ENCODE measurements at places on chromosomes 5 and 9.

DNA sequence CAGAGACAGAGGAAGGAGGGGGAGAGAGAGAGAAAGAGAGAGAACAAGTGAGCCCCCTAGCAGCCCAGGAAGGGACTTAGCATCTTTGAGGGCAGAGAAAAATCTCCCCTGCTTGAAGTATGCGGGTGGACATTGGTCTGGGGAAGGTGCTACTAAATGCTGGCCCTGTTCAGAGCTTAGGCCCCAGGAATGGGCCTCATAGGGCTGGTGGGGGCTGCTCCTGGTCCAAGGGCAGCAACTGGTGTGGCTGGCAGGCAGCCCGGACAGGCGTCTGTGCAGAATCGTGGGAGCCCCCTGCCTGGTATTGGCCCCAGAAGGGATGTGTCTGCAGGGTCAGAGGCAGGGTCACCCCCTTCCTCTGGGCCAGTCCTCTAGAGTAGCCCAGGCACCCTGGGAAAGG, 47.8 kb upstream of the SUSD3 start:
- DNase-seq: no peak
- H3K36me3 ChIP-seq: peaks cover 75% of the 10 kb centered on the region
- H3K27me3 ChIP-seq: no peaks in the 10 kb centered on the region
- H3K4me1 ChIP-seq: peaks cover 2% of the 10 kb centered on the region
- H3K27ac ChIP-seq: no peak overlapping the region

GRCh38 chr9:78213712-78214111, 22.2 kb upstream of the CEP78 start:
- H3K36me3 ChIP-seq: no peaks in the 10 kb centered on the region
- H3K4me1 ChIP-seq: peaks cover 19% of the 10 kb centered on the region
- H3K27ac ChIP-seq: no peak overlapping the region
- no peak for DNase-seq

- no peak within 1 kb of the TSS for H3K27ac ChIP-seq
- no peaks in the 10 kb centered on the region for H3K36me3 ChIP-seq
- peaks cover 2% of the 10 kb centered on the region for H3K27me3 ChIP-seq
- no peaks in the 10 kb centered on the region for H3K4me1 ChIP-seq
- no peak for DNase-seq
- H3K4me3 ChIP-seq: no peak within 1 kb of the TSS
Observed at GRCh38 chr5:140840978-140841962, at the start of gene PCDHA8. PCDHA8 (plus strand) TSS chr5:140841187; CDS start chr5:140841322, 135 bp downstream.

DNA sequence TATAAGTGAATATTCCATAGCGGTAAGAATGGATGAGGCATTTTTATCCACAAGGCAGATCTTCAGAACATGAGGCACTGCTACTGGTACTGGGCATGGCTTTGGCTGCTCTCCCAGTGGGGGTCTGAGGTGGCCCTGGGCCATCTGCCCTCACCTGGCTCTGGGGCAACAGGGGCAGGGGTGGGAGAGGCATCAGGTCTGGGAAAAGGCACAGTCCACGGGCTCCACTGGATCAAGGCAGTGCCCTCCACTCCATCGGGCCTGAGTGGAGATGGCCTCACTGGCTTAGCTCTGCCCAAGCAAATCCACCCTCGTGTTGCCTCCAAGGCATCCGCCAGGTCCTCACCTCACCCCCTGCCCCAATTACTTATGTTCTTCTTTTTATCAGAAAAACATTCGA, 10.9 kb upstream of the NKD2 start:
- H3K4me1 ChIP-seq: no peaks in the 10 kb centered on the region
- H3K4me3 ChIP-seq: no peak overlapping the region
- no peak overlapping the region for H3K27ac ChIP-seq
- peaks cover 13% of the 10 kb centered on the region for H3K27me3 ChIP-seq

- peak overlapping the region; percentile 94 for H3K27ac ChIP-seq
- peaks cover 45% of the 10 kb centered on the region for H3K4me1 ChIP-seq
- no peaks in the 10 kb centered on the region for H3K27me3 ChIP-seq
- H3K4me3 ChIP-seq: peak overlapping the region; percentile 99
- DNase-seq: peak; percentile 49
Observed at GRCh38 chr5:109410389-109411148, 795 bp upstream of the PJA2 start.

DNA sequence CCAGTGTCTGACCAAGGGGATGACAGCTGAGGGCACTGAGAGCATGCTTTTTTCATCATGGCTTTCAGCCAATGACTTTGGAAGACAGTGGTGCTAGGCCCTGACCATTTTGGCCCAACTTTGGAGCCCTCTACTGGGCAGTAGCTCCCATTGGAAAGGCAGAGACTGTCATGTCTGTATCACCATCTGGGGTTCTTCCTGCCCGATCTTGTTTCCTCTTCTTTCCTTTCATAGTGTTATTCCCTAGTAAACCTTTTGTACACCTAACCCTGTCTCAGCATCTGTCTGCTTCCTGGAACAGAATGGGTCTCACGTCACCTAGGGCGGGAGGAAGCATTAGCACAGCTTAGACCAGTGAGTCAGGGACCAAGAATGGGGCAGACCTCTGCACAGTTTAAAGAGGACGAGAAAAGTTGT, 97.4 kb upstream of the MAST4 start:
- DNase-seq: no peak
- peaks cover 6% of the 10 kb centered on the region for H3K4me1 ChIP-seq
- H3K27me3 ChIP-seq: no peaks in the 10 kb centered on the region

DNA sequence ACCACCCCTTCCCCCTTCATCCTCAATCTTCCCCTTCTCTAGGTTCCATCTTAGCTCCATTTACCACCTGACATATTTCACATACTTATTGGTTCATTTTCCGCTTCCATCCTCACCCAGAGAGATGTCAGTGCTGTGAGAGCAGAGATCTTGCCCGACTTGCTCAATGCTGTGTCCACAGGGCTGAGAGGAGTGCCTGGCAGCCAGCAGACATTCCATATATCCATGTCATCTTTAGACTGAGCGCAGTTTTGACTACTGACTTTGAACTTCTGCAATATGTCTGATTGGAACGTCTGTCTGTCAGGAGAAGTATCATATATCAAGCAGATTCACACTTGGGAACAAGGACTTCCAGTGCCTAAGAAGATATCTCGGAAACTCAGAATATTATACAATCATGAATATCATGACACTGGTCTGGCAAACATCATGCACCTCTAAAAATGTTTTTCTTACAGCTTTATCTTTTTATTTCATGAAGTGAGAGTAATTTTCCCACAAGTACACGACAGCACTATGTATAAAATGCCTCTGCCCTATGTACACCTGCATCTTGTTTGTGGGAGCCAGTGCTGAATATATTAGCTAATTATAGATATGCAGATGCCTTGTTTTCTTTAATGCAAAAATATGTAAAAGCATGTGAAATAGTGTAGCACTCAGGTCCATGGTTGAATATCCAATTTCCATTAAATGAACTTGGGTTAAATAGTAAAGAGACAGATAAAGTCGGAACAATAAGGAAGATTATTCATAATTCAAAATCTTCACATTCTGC, 454.0 kb upstream of the DAP start:
- H3K4me1 ChIP-seq: no peaks in the 10 kb centered on the region
- H3K27ac ChIP-seq: no peak overlapping the region
- no peaks in the 10 kb centered on the region for H3K36me3 ChIP-seq
- H3K27me3 ChIP-seq: peaks cover 7% of the 10 kb centered on the region
- no peak for DNase-seq

DNA sequence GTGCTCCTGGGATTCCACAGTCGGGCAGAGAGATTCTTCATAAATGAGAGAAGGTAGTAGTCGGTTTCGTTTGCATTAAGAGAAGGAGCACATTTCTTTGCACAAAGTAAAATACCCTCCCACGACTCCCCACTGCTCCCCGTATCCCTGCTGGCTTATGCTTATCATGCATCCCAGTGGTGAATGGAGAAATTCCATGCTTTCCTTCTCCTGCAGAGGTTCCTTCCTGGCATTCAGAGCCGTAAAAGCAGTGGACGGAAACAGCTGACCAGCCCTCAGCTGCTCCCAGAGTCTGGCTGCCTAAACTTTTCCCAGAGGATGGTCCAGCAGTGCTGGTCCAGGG, 93.1 kb downstream of the C9orf152 start:
- H3K36me3 ChIP-seq: peaks cover 53% of the 10 kb centered on the region
- no peak overlapping the region for H3K4me3 ChIP-seq
- H3K4me1 ChIP-seq: peaks cover 79% of the 10 kb centered on the region
- no peak for DNase-seq
- no peak overlapping the region for H3K27ac ChIP-seq
- no peaks in the 10 kb centered on the region for H3K27me3 ChIP-seq

- no peaks in the 10 kb centered on the region for H3K4me1 ChIP-seq
- peaks cover 9% of the 10 kb centered on the region for H3K27me3 ChIP-seq
- no peak overlapping the region for H3K4me3 ChIP-seq
- no peak for DNase-seq
- H3K36me3 ChIP-seq: no peaks in the 10 kb centered on the region
- H3K27ac ChIP-seq: no peak overlapping the region
Observed at GRCh38 chr5:79791843-79792242, 102.2 kb downstream of the CMYA5 start.

- H3K27me3 ChIP-seq: no peaks in the 10 kb centered on the region
- peaks cover 26% of the 10 kb centered on the region for H3K36me3 ChIP-seq
- H3K27ac ChIP-seq: no peak overlapping the region
- no peaks in the 10 kb centered on the region for H3K4me1 ChIP-seq
- DNase-seq: no peak
- H3K4me3 ChIP-seq: no peak overlapping the region
Observed at GRCh38 chr9:127083138-127083980, 39.1 kb downstream of the ANGPTL2 start.

GRCh38 chr9:34328500-34328986, 525 bp downstream of the KIF24 start:
- H3K4me1 ChIP-seq: peaks cover 38% of the 10 kb centered on the region
- no peak for DNase-seq
- H3K27me3 ChIP-seq: no peaks in the 10 kb centered on the region
- peak overlapping the region; percentile 92 for H3K4me3 ChIP-seq
- peak overlapping the region; percentile 96 for H3K27ac ChIP-seq

DNA sequence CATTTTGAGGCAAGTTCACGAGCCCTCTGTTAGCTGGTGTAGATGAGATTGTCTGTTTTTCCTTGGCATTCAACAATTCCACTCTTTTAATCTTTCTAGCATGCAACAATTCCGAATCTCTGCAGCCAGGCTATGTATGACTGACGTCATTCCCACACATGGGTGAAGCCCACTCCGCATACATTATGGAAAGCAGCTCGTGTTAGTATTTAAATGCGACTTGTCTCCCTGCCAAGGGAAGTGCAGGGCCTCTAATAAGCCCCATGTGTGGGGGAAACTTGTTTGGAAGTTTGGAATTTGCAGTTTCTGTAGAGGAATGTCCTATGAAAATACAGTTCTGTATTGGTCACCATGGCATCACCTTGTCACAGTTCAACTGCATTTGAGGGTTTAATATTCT, 146.0 kb upstream of the FBXL7 start:
- no peaks in the 10 kb centered on the region for H3K27me3 ChIP-seq
- DNase-seq: no peak
- H3K4me3 ChIP-seq: no peak overlapping the region
- H3K27ac ChIP-seq: no peak overlapping the region

- no peaks in the 10 kb centered on the region for H3K36me3 ChIP-seq
- DNase-seq: no peak
- H3K27me3 ChIP-seq: no peaks in the 10 kb centered on the region
Observed at GRCh38 chr9:110555551-110556331, 23.8 kb downstream of the SVEP1 start.

GRCh38 chr9:107861075-107861474, 371.5 kb upstream of the KLF4 start:
- no peak overlapping the region for H3K4me3 ChIP-seq
- H3K4me1 ChIP-seq: peaks cover 4% of the 10 kb centered on the region
- no peak overlapping the region for H3K27ac ChIP-seq
- no peak for DNase-seq
- peaks cover 1% of the 10 kb centered on the region for H3K36me3 ChIP-seq

GRCh38 chr9:73152543-73152844, 829 bp downstream of the ANXA1 start:
- H3K27me3 ChIP-seq: peaks cover 7% of the 10 kb centered on the region
- peaks cover 18% of the 10 kb centered on the region for H3K4me1 ChIP-seq
- H3K4me3 ChIP-seq: no peak overlapping the region
- H3K36me3 ChIP-seq: no peaks in the 10 kb centered on the region
- no peak for DNase-seq

- no peaks in the 10 kb centered on the region for H3K4me1 ChIP-seq
- DNase-seq: no peak
- H3K27me3 ChIP-seq: no peaks in the 10 kb centered on the region
Observed at GRCh38 chr9:108245331-108245730, 610.5 kb downstream of the ACTL7B start.

DNA sequence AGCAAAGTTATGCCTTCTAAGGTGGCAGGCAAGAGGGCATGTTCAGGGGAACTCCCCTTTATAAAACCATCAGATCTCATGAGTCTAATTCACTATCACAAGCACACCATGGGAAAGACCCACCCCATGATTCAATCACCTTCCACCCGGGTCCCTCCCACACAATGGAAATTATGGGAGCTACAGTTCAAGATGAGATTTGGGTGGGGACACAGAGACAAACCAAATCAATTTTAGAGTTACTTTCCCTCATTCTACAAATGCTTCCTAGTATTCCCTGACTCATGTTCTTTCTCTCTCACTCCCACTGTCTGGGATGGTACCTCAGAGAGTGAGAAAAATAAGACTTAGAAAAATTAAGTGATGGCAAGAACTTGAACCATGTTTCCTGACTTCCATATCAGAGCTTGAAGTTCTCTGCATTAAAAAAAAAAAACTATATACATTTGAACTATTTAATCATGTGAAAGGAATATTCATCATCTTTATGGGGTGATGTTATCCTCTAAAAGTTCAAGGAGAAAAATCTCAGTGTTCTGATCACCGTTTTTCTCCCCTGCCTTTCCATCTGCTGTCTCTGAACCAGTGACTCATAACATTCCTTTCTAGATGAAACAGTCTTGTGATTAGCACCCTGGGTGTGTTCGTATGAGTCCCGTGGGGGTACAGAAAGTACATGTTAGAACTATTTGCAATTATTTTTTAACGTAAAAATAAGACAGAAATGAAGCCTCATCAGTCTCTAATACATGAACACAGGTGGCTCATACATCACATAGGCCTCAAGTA, 282.9 kb downstream of the SLF1 start:
- no peaks in the 10 kb centered on the region for H3K27me3 ChIP-seq
- H3K4me3 ChIP-seq: no peak overlapping the region
- no peaks in the 10 kb centered on the region for H3K36me3 ChIP-seq
